ENCODE measurements at places on chromosomes 7 and 10.

DNA sequence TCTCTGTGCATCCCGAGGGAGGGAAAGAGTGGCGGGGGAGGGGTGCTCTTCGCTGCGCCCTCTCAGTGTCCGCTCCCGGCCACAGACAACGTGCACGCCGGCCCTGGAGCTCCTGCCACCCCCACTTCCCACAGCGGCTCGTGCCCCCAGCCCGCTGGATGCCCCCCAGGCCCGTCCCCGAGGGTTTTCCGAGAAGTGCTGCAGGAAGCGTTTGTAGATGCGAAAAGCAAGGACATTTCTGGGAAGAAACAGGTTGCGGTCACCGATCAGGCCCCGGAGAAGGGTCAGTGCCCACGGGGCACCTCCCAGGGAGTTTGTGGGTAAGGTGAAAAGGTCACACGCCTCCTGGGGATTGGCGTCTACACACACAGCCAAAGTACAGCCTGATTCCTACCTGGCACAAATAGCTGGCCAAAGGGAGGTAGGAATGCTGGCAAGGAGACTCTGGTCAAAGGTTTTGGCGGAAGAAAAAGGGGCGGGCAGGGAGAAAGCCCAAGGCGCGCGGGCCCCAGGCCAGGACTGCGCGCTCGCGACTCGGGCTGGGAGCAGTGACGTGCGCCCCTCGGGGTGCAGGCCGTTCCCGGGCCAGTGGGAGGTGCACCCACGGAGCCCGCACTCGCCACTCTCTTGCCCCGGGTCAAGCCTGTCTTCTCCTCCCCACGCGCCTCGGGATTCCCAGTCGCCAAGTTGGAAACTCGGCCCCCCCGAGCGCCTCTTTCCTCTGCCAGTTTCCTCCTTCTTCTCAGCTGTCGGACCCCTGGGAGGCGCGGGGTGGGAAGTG lies 1.5 kb upstream of the NRP1 start:
- peak; percentile 11 for DNase-seq

- DNase-seq: peak; percentile 23
Measured at GRCh38 chr7:24911213-24911603, 68.8 kb downstream of the OSBPL3 start.

- no peak for DNase-seq
Measured at GRCh38 chr10:4982764-4983226, 19.6 kb downstream of the AKR1C1 start.

GRCh38 chr10:60031664-60032063 lies 125.3 kb upstream of the CCDC6 start:
- DNase-seq: no peak

GRCh38 chr7:7489546-7489945 lies 46.1 kb downstream of the COL28A1 start:
- DNase-seq: no peak

DNA sequence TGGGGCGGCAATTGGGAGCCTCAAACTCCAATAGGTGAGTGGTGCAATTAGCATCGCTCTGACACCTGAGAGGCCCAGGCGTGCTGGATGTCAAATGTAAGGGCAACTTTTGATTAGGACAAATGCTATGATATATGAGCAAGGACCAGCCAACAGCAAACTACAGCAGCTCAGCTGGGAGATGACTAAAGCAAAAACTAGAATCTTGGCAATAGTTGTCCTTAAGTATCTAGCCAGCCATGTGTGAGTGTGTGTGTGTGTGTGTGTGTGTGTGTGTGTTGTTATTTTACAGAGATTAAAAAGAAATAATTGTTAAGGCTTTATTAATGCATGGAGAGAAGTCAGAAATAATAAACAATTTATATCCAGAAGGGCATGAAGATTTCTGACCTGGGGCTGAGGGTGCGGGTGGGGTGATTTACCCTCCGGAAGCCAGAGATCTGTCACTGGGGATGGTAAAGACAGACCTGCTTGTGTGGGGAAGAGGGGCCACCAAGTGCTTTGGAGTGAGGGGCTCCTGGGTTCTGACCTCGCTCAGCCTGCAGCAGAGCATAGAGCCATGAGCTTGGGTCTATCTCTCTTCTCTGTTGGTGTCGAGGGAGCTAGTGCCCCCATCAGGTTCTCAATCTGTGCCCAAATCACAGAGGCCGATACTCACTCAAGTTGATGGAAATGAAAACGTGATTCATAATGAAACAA lies 77.3 kb downstream of the EMX2 start:
- no peak for DNase-seq

- DNase-seq: no peak
Measured at GRCh38 chr10:50538555-50539398, 85.0 kb downstream of the SGMS1 start.

DNA sequence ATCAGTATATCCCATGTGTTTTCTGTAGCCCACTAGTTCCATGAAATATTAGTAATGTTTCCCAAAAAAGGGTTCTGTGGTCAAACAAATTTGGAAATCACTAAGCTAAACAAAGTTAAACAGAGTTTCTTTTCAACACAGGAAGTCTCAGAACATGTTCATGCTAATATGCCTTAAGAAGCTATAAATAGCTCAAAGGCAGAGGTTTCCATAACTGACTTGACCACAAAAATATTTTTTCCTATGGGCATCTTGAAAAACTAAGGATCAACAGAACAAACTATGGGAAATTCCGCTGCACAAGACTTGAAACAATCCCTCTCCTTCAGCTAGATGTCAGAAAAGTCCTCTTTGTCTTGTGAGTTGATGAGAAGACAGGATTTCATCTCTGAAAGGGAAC lies 59.7 kb downstream of the SEM1 start:
- DNase-seq: no peak

DNA sequence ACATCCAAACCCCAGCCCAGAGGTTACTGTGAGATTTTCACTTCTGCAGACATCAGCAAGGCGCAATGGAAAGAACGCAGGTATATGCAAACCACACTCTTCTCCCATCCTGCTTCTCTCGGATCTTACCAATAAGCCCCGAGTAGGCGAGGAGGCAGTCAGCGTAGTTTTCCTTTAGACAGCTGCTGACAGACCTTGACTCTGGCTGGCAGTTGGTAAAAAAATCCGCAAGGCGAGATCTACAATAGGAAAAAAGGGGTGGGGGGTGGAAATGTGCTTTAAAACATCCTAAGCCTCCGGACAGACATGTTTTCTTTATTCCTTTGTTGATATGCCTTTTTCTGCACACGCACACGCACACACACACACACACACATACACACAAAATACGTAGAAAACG lies 176.5 kb downstream of the GFRA1 start:
- DNase-seq: no peak

DNA sequence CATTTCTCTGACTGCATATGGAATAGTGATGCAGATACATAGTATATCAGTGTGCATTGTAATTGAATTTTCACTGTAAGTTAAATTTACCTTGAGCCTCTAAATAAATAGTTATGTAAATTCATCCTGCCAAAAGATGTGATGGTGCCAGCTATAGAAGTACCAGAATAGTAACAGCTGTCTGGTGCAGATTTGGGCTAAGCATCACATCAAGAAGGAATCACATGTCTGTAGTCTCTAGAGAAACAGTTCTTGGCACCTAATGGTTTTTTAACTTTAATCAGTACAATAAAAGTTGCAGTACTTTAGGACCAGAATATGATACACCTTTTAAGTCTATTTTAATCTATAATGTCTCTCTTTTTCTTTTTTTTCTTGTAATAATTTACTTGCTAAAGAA lies 17.4 kb downstream of the PLEKHA1 start:
- no peak for DNase-seq

- no peak for DNase-seq
Measured at GRCh38 chr7:39919646-39920045, 30.4 kb upstream of the CDK13 start.

DNA sequence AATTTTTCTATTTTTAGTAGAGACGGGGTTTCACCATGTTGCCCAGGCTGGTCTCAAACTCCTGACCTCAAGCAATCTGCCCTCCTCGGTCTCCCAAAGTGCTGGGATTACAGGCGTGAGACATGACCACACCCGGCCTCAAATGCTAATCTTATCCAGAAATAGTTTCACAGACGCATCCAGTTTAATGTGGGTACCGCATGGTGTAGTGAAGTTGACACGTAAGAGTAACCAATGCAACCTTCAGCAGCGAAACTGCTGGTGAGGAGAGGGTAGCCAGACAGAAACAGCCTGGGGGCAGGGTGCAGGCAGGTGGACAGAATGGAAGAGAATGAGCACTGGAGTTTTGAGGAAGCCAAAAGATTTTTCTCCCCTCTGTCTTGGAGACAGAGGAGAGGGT lies 63.5 kb upstream of the FAM180A start:
- no peak for DNase-seq

GRCh38 chr10:124949543-124949942 lies 7.6 kb downstream of the ZRANB1 start:
- DNase-seq: no peak

- no peak for DNase-seq
Measured at GRCh38 chr10:99466632-99467223, 36.3 kb upstream of the GOT1 start.

DNA sequence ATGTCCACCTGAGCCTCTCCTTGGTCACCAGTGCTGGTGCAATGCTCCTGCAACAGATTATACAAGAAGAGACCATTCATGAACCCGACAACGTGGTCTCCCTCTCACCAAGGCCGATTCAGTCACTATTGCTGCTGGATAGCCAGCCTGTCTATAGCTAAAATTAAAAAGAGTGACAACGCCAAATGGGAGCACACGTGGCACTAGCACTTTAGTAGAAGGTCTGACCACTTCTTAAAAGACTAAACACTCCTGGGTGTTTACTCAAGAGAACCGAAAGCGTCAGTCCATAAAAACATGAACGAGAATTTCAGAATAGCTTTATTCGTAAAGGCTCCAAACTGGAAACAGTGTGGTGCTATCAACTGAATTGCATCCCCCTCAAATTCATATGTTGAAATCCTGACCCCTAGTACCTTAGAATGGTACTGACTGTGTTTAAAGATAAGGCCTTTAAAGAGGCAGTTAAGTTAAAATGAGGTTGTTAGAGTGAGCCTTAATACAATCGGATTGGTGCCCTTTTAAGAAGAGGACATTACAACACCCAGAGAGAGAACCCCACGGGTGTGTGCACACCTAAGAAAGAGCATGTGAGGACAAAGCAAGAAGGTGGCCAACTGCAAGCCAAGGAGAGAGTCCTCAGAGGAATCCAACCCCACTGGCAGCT lies 4.4 kb upstream of the GALNTL5 start:
- no peak for DNase-seq

DNA sequence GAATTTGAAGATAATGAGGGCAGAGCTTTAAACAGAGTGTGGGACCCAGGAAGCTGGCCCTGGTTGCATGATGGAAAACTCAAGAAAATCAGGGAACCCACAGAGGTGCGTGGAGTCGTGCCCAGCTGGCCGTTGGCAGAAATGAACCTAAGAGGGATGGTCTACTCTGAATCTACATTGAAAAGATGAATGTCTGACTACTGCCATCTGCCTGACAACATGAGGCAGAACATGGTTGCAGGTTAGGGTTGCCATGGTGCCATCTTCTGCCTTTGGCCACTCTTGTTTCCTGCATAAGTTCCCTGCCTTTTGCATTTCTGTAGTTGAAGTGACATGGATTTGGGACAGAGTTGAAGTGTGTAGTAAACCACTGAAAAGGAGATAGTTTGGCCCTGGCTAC lies 138.5 kb upstream of the COBL start:
- peak; percentile 51 for DNase-seq

DNA sequence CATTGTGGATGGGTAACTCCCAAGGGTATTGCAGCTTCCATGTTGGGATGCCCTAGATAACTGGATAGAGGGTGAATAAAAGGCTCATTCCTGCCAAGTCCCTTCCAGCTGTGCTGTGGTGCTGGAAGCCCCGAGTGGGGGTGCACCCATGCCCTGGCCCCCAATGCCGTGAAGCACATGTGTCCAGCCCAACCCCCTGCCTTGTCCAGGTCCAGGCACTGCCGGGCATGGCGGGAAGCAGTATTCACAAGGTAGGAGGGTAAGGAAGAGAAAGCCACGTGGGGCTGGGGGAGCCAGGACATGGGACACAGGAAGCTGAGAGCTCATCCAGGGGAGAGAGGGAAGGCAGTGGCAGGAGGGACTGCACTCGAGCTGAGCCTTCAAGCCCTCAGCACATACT lies 148.2 kb upstream of the CDCA7L start:
- no peak for DNase-seq

- no peak for DNase-seq
Measured at GRCh38 chr10:23412223-23412622, 26.7 kb upstream of the OTUD1 start.

DNA sequence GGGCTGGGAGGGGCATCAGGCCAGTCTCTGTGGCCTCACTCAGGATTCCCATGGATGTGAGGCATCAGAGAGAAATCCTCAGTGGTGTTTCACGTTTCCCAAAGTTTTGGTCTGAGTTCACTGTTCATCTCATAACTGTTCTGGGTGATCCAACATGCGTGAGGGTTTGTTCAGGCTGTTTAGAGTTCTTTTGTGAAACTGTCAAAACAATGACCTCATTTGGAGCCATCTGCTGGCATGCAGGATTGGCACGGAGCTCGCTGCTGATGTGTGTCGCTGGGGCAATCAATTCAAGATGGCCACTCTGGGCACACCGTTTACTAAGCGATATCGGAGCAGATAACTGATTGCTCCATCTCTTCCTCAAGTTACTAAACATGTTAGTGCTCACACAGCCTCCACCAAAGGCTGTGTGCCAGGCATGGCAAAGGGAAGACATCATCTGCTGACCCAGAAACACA lies 365.6 kb downstream of the WDR11 start:
- no peak for DNase-seq

DNA sequence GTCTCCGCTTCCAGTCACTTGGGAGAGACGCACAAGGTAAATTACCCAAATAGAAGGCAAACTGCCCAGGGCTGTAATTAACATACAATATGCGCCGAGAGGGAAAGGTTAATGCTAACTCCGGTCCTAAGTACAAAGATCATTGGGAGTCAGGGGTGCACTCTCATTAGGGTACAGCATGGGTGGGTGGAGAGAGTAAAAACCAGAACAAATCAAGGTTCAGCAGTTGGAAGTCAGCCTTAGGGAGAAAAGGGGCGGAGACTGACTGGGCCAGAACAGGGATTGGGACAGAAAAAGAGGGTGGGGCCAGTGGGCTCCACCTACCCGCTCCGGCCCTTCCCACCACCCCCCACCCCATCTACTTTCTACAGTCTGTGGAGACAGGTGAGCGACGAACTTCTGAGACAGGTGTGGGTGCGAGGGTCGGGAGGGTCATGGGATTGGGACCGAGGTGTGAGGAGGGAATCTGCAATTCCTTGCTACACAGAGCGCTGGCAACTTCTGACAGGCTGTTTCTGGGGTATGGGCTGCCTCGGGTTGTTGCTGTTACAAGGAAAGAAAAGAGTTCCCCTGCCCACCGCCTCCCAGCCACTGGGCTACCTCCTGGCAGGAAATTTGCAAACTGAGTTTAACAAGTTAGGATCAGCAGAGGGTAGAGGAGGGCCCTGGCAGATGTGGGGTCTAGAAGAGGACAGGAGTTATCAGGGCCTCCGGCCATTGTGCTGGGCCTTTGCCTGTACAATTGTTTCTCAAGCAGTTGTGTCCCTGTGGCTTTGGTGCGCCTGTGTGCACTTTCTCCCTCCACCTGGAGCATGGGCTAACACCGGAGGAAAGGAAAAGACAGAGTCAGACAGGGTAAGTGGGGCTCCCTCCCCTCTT lies at the start of gene TMEM139:
TSS of gene TMEM139 (plus strand) at position 368 of the 879 bp plus-strand sequence. CDS start 1,000 bp downstream, outside the sequence.
- no peak for DNase-seq

- no peak for DNase-seq
Measured at GRCh38 chr10:58696736-58697135, 184.1 kb downstream of the BICC1 start.
